ENCODE measurements at places on chromosomes 12 and 14.

GRCh38 chr12:21780786-21781185 lies 6.3 kb upstream of the KCNJ8 start:
- no peak for DNase-seq

DNA sequence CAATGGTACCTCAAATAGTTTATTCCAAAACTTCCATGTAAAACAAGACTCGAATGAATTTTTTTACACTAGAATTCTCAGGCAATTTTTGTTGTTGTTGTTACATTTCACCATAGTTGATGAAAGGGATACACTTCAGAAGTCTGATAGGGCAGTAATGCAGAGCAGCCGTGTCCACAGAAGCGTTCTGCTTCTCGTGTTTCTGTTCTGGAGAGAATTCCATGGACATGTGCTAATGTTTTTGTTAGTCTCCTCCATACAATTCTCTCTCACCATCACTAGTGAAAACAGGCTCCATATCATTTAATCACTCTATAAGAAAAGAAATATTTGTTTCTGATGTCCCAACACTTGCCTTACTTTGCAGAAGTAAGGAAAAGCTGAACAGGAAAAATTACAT lies 606.1 kb downstream of the SLC16A7 start:
- DNase-seq = no peak

GRCh38 chr12:53232646-53233461 lies 845 bp upstream of the RARG start:
- no peak for DNase-seq

DNA sequence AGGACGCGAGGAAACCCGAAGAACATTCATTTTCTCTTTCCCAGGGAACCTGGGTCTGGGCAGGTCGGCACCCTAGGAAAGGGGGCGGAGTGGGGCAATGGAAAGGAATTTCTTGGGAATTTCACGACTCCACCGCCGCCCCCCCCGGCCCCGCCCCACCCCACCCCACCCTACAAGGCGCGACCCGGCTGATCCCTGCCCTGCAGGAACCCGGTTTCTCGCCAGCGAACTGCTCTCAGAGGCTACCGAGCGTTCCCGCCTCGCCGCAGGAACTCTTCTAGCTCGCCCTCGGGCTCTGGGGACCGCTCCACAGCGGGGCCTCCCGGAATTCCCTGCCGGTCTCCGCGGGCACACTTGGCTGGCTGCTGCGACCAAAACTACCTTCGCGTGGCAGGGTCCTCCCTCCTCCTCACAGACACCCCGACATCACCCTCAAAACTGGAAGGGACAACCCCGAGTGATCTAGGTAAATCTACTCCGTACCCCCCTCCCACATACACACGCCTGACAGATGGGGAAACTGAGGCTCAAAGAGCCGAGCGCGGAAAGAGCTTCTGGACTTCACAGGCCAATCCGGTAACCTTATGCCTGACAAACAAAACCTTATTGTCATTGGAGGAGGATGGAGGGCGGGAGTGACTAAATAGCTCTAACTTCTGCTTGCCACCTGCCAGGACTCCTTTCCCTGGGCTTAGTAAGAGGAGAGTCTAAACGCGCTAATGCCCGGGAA lies 785 bp upstream of the ACTN1 start:
- no peak for DNase-seq

- DNase-seq = no peak
These were observed 37.8 kb upstream of the LRRC10 start for GRCh38 chr12:69648476-69648875.

DNA sequence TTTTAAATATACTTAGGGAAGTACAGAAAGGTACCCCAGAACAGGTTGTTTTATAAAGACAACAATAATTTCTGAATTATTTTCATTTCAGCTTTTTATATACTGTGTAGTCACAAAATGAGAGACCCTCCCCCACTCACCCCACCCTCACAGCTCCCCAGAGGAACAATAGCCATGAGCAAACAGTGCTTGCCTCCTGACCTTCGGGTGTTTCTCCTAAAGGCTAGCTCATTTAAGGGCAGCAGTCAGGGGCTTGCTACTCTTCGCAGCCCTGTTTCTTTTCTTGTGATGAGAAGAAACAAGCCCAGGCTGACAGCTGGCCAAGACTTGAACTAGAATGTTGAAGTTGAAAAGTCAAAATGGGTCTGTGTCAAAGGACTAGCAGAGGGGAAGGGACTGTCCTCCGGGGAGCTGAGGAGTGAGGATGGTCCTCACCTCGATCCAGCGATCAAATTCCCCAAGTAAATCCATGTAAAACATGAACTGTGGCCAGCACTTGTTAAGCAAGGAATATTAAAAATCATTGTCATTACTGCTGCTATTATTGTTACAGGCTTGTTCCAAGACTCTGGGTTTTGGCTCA lies 133.8 kb upstream of the ARHGAP5 start:
- DNase-seq = no peak
